ENCODE measurements at places on chromosomes 12 and 14. TPM values are rescaled to one million over a fixed set of nuclear protein-coding genes. Genes with fewer than 3 reads are reported as not detected.

- DNase-seq: no peak
These were observed 345.9 kb upstream of the RGS6 start for GRCh38 chr14:71586131-71586897.

GRCh38 chr14:102182190-102182589 is 42.5 kb downstream of the WDR20 start:
- DNase-seq: no peak

DNA sequence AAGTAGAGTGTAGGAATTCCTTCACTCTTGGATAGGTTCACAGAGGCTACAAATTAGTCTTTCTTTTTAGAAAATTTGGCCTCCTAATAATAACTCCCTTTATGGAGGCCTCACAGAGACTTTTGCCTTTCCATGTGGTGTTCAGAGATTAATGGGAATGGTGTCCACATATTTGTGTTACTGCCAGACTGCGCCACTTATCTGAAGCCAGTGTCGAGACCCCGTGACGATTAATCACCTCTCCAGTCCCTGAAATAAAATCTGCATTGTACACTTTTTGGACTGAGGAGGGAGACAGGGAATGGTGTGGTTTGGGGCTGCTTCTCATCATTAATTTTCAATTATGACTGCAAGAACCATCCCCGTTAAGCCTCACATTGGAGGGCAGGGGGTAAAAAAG is 980.5 kb downstream of the FLRT2 start:
- no peak for DNase-seq

- DNase-seq: no peak
These were observed 951 bp upstream of the CHST11 start for GRCh38 chr12:104455578-104456416.

OR4E2 gene
- total RNA-seq: not detected

ALX1 gene
- total RNA-seq: not detected

OR4K1 gene
- not detected for total RNA-seq

TSPAN19 gene
- total RNA-seq: not detected

SRRM4 gene
- 0.42 TPM for total RNA-seq

SLC8B1 gene
- total RNA-seq: 11.5 TPM

All from left ventricle myocardium superior (tissue), 1 donor.